ENCODE measurements at places on chromosomes 2 and 18. TPM values are rescaled to one million over a fixed set of nuclear protein-coding genes. Genes with fewer than 3 reads are reported as not detected.

GRCh38 chr2:210657874-210658273 lies 101.5 kb downstream of the CPS1 start:
- no peaks in the 10 kb centered on the region for H3K4me1 ChIP-seq
- no peak for DNase-seq
- H3K4me3 ChIP-seq: no peak overlapping the region
- H3K36me3 ChIP-seq: no peaks in the 10 kb centered on the region
- H3K27me3 ChIP-seq: no peaks in the 10 kb centered on the region

DNA sequence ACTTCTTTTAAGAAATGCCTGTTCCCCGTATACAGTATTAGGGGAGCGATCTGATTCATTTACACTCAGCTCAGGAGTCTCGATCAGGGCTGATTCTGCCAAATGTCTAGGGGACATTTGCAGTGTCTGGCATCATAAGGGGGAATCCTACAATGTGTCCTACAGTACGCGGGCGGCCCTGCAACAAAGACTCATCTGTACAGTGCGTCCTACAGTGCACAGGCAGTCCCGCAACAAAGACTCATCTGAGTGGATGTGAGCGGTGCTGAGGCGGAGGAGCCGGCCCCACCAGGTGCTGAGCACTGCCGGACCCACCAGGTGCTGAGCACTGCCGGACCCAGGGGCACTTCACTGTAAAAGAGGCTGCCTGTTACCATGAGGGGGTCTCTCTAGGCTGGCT lies 102.5 kb downstream of the FAM210A start:
- peak overlapping the region; percentile 21 for H3K27ac ChIP-seq
- no peaks in the 10 kb centered on the region for H3K27me3 ChIP-seq
- H3K4me3 ChIP-seq: no peak overlapping the region
- no peak for DNase-seq
- no peaks in the 10 kb centered on the region for H3K36me3 ChIP-seq

FSHR gene
- not detected for total RNA-seq

DNA sequence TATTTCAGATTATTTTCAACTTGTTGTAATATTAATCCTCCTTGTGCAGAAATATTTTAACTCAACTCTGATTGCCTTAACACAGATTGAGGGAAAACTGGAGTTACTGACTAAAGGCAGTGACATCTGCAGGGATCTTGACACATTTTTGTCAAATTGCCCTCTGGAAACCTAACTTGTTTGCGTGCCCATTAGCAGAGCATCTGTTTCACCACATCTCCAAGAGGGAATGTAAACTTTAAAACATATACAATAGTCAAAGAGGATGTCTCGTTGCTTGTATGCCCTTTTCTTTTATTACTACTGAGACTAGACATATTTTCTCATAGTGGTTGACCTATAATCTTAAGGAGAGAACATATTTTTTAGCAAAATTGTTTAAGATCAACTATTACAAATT lies 14.2 kb downstream of the INPP1 start:
- no peaks in the 10 kb centered on the region for H3K36me3 ChIP-seq
- no peak overlapping the region for H3K27ac ChIP-seq
- no peak for DNase-seq

DNA sequence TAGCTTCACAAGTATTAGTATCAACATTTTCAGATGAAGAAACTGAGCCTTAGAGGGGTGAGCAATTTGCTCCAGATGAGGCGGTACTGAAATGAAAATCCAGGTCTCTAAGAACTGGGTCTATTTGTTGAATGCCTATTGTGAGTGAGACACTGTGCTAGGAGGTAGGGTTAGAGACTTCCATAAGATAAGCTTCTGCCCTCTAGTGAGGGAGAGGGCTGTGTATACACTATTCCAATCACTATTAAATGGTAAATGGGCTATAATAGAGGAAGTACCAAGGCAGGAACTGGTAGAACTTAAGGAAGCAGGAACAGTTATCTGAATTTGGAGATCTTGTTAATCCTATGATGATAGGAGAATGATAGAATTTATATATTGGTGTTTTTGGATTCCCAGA lies 23.6 kb upstream of the GLS start:
- H3K27ac ChIP-seq: no peak overlapping the region
- H3K4me3 ChIP-seq: no peak overlapping the region
- H3K4me1 ChIP-seq: no peaks in the 10 kb centered on the region
- peaks cover 4% of the 10 kb centered on the region for H3K36me3 ChIP-seq
- no peaks in the 10 kb centered on the region for H3K27me3 ChIP-seq

WNT6 gene
- total RNA-seq: not detected

- H3K27ac ChIP-seq: no peak overlapping the region
- no peaks in the 10 kb centered on the region for H3K4me1 ChIP-seq
- H3K36me3 ChIP-seq: no peaks in the 10 kb centered on the region
These were observed 12.4 kb downstream of the IL37 start for GRCh38 chr2:112923237-112923966.

DNA sequence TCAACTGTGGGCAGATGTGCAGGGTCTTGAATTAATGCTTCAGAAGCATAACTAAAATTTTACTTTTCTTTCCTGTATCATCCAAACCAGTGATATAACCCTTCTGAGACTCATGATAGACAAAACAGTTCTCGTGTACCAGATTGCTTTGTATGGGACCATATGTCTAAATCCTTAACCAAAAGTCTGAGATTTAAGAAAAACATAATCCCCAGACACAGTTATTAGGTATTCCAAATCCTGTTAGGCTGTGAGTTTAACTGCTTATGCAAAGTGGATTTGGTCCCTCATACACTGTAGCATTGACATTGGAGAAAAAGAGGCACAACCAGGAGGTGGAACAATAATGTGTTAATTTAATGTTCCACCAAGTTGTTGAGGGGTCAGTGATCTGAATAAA lies 235.0 kb downstream of the PMAIP1 start:
- H3K36me3 ChIP-seq: no peaks in the 10 kb centered on the region
- H3K27me3 ChIP-seq: no peaks in the 10 kb centered on the region
- H3K4me1 ChIP-seq: no peaks in the 10 kb centered on the region
- DNase-seq: no peak
- no peak overlapping the region for H3K4me3 ChIP-seq
- no peak overlapping the region for H3K27ac ChIP-seq

- H3K4me1 ChIP-seq: peaks cover 9% of the 10 kb centered on the region
- H3K27ac ChIP-seq: no peak overlapping the region
- no peaks in the 10 kb centered on the region for H3K27me3 ChIP-seq
These were observed 59.6 kb downstream of the SPIRE1 start for GRCh38 chr18:12598181-12598930.

GAD1 gene
- not detected for total RNA-seq

GRCh38 chr2:144006139-144006538 lies 513.8 kb downstream of the ZEB2 start:
- no peak overlapping the region for H3K27ac ChIP-seq
- H3K36me3 ChIP-seq: peaks cover 4% of the 10 kb centered on the region
- no peak overlapping the region for H3K4me3 ChIP-seq
- H3K27me3 ChIP-seq: no peaks in the 10 kb centered on the region
- DNase-seq: no peak

All from T-helper 17 cell (primary cell).